HT-29 (cell line): ENCODE measurements at places on chromosomes 11 and 22. TPM values are rescaled to one million over a fixed set of nuclear protein-coding genes. Genes with fewer than 3 reads are reported as not detected.
A peak's percentile ranks its signal among the peaks of the same experiment; 100 is the strongest.

- DNase-seq = no peak
These were observed 458.5 kb downstream of the BRD1 start for GRCh38 chr22:49368976-49369725.

The CYTH4 gene
- not detected in 2 replicates for total RNA-seq

DNA sequence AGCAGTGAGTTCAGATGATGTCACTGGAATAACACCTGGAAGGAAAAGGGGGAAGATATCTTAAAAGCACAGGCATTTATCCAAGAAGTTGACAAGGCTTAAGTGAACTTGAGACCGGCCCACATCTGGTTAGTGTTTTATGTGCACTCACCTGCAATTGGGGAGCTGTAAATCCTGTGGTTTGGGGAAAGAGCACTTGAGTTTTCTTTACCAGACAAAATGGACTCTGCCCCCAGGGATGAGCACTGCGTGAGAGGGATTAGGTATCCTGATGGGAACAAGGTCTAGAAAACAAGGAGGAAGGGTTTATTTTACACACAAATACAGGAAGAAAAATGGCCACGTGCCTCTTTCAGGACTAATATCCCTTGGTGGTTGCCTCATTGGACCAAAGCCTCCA is 15.2 kb downstream of the E2F8 start:
- DNase-seq = no peak

- DNase-seq = no peak
These were observed 13.6 kb downstream of the DRD2 start for GRCh38 chr11:113461639-113462038.

The OR2AG1 gene
- not detected in 2 replicates for total RNA-seq

The BIRC3 gene
- total RNA-seq = 0.94 and 1.4 TPM in 2 replicates

The MS4A1 gene
- not detected in 2 replicates for total RNA-seq

The MS4A4E gene
- 0.43 TPM in 1 of 2 replicates, not detected in the other for total RNA-seq

GRCh38 chr11:63910675-63911074 is 6.3 kb downstream of the RCOR2 start:
- DNase-seq = no peak

DNA sequence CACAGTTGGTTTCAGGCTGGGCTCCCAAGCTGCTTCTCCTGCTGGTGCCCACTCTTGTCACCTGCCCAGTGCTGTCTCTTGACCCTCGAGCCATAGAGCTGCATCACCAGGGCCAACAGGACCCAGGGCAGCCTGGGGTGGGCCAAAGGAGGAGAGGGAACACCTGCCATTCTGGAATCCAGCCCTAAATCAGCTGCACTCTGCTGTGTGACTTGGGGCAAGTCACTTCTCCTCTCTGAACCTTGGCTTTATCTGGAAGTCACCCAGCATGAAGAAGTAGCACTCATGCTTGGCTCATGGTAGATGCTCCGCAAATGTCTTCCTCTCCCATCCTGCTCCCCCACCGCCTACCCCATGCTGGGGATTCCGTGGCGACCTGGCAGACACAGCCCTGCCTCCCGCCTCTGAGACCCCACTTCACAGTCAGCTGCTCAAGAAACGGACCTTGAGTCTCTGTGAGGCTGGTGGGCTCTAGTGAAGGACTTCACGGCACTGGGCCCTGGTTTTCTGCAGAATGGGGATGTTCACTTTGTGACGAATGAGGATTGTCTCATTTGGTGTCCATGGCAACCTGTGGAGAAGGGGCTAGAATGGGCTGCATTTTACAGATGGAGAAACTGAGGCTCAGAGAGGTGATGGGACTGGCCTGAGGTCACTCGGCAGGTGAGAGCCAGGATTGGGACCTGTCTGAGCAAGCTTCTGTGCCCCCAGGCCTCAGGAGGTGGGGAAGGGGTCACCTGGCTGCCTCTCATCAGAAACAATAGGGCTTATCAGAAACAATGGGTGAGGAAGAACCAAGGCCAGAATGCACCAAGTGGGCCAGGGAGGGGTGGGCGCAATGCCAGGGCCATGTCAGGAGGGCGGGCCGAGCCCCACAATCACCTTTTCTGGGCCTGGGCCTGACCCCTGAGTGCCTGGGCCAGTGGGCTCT is 12.4 kb downstream of the EMID1 start:
- no peak for DNase-seq

The MFNG gene
- total RNA-seq = 1.0 and 2.1 TPM in 2 replicates

DNA sequence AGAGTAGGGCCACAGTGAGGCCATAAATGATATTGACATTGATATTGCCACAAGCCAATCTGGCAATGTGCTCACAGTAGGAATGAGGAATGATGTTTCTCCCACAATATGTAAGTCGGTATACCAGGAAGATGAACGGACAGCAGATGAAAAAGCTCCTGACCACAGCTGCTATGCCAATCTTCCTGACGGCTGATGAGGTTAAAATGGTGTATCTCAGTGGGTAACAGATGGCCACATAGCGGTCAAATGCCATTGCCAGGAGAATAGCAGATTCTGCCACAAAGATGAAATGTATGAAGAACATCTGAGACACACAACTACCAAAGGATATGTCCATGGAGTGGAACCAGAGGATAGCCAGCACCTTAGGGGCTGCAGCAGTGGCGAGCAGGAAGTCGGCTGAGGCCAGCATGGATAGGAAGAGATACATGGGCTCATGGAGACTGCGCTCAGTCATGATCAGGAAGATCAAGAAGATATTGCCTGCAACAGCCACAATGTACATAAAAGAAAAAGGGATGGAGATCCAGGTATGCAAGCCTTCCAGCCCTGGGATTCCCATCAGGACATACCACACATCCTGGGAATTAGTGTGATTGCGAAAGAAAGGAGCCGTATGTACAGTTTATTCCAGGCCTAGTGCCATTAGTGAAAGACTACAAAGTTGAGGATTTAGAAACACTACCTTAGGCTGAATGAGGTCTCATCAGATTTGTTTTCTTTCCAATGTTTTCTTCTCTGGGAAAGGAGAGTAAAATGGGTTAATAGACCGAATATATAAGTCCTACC is 22.2 kb downstream of the OR51V1 start:
- DNase-seq = no peak

- no peak for DNase-seq
These were observed 31.9 kb upstream of the ATXN10 start for GRCh38 chr22:45639747-45640102.

The ABCG4 gene
- total RNA-seq = not detected in 2 replicates

The MMP7 gene
- 88.5 and 98.1 TPM in 2 replicates for total RNA-seq

- DNase-seq = peak; percentile 15
These were observed 98.8 kb downstream of the MPPED2 start for GRCh38 chr11:30487200-30487898.

DNA sequence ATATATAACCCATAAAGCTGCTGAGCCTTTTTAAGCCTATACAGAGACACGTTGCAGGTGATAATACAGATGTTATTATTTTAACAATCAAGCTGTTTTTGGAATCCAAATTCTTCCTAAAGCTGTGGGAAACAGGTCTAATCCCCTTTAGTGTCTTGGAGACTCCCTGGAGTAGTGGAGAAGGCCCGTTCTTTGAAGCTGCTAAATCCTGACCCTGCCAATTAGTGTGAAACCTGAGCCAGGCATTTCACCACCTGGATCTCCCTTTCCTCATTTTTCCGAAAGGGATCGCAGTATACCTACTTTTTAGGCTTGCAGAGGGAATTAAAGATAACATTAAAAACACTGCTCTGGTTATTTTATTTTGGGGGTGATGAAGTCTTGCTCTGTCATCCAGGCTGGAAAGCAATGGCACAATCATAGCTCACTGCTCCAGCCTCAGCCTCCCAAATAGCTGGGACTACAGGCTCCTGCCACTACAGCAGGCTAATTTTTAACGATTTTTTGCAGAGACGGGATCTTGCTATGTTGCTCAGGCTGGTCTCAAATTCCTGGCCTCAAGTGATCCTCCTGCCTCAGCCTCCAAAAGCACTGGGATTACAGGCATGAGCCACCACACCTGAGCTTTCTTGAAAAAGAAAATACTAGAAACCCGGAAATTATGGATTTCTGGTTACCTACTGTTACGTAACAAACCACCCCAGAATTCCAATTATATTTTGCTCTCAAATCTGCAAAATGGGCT is 1.7 kb upstream of the EIF4ENIF1 start:
- no peak for DNase-seq

GRCh38 chr11:111335549-111335948 is 37.2 kb downstream of the POU2AF3 start:
- DNase-seq = peak; percentile 67

DNA sequence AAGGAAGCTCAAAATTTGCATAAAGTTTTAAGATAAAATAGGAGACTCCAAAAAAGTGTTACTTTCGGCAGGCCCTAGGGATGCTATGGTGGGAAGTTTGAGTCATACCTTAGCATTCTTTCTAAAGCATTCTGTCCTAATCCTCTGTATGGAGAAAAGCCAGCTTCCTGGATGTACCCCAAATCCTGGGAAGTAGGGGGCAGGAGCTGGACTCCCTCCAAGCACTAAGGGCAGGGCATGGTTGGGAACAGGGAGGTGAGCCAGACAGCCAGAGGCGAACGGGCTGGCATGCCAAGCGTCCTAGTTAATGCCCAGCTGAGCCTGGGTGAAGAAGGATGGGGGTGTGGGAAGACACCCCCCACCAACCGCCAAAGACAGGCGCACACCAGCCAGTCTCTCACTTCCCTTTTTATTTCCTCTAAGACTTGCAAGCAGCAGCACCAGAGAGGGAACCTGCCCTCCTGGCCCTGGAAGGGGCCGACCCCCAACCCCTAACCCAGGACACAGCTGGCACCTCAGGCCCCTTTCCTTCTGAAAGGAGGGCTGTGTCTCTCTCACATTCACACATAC is 23.9 kb downstream of the RTN4RL2 start:
- DNase-seq = no peak

The YPEL1 gene
- 0.26 and 4.2 TPM in 2 replicates for total RNA-seq

DNA sequence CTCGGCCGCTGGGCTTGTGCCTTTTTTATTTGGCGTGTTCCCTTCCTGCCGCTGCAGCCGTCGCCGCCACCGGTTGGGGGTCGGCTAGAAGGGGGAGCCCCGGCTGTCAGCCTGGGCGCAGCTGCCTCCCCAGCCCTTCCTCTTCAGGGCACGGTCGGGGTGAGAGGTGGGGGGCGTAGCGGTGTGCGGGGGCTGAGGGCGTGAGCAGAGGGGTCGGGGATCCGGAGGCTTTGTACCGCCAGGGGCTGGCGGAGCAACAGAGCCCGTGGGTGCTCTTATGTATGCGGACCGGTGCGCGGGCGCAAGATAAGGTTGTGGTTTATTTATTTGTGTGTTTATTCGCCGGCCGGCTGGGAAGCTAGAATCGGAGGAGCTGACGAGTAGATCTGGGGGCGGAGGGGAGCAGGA is 477 bp downstream of the ZBTB16 start:
- DNase-seq = no peak

- peak; percentile 8 for DNase-seq
These were observed 58.8 kb downstream of the CHRDL2 start for GRCh38 chr11:74672332-74672955.

The PHLDA2 gene
- 345 and 406 TPM in 2 replicates for total RNA-seq

The CRACR2B gene
- total RNA-seq = 204 and 225 TPM in 2 replicates

The PHF21B gene
- total RNA-seq = not detected in 2 replicates

- DNase-seq = no peak
These were observed 4.6 kb downstream of the CFL1 start for GRCh38 chr11:65853246-65853979.

The ZNF408 gene
- 15.8 and 17.5 TPM in 2 replicates for total RNA-seq

The HIPK3 gene
- 27.2 and 31.1 TPM in 2 replicates for total RNA-seq

DNA sequence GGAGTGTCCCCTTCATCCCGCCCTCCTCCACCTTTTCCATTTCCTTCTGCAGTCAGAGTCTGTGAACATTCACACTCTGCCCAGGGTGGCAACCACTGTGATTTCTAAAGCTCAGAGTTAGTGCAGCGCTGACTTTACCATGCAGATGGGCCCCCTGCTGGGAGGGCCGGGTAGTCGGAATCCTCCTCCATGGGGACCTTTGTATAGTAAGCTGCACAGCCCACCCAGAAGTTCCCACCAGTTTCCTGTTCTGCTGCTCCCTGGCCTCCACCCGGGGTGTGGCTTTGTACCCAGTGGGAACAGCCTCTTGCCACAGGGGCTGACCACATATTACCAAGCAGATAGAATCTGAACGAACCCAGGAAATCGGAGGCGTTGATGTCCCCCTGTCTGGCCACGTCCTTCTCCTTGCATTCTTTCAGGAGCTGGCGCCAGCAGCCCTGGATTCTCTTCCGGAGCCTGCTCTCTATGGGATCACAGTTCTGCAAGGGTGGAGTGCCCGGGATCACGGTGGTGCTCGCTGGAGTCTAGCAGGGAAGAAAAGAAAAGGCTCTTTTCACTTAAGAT is 125.3 kb downstream of the MPPED1 start:
- peak; percentile 33 for DNase-seq

GRCh38 chr11:73070653-73071052 is 71.5 kb downstream of the FCHSD2 start:
- no peak for DNase-seq

- no peak for DNase-seq
These were observed 10.2 kb upstream of the WEE1 start for GRCh38 chr11:9563196-9563730.

DNA sequence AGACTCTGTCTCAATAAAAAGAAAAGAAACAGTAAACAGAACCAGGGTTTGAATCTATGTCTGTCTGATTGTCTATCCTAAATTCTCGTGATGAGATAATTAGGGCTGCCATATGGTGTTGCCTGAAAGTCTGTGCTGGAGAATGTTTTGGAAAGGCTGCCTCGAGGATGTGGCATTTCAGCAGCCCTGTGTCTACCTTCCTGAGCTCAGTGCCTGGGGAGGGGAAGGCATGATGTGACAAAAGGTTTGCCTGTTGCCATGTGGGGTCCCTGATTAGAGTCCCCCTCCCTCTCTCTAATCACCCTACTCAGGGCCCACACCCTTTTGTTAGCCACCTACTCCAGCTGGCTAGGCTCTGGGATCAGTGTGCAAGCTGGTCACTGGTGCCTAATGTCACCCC is 15.2 kb downstream of the CD82 start:
- no peak for DNase-seq
